ENCODE measurements at places on chromosomes 6 and 20.

DNA sequence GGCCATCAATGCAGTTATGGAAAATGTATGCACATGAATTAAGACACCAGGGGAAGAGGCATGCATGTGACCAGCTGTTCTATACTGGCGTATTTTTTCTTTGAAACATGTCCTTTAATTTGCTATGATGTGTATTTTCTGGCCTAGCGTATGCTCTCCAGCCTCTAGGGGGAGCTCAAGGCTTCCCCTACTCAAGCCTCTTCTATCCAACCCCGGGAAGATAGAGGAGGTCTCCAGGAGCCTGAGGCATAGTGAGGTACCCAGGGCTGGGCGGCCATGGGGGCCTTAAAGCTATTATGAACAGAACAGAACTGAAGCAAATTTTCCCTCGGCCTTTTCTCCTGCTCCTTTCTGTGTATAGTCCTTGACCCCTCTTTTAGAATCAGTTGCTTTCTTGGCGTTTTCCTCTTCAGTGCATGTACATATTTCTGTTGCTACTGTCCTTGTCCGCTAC lies 528.9 kb downstream of the MAFB start:
- DNase-seq = no peak

GRCh38 chr6:31574106-31575061 lies 981 bp upstream of the TNF start:
- no peak for DNase-seq

DNA sequence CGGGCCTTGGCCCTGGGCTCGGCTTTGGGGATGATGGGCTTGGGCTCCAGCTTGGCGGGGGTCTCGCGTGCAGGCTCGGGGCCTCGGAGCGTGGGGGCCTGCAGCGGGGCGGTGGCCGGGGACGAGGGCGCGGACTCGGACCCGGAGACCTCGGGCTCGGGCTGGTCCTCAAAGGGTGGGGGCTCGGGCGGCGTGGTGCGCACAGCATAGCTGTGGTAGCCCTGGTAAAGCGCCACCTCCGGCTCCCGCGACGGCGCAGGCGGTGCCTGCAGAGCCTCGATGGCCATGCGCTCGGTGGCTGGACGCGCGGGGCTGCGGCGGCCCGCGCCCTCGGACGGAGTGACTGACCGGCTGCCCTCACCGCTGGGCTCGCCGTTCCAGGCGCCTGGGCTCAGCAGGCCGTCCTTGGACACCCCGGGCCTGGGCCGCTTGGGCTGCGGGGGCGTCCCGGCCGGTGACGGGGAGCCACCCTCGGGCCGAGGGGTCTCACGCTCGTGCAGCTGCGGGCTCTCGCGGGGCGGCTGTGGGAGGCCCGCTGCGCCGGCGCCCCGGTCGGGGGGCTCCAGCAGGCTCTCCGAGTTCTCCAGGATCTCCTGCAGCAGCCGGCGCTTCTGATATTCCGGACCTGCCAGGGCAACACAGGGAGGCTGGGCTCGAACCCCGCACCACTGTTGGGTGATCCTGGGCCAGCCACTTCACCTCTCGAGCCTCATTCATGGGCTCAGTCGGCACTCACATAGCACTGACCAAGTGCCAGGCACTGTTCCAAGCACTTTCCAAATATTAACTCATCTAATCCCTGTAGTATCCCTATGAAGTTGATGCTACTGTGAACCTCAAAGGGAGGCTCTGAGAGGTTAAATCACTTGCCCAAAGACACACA lies 71.0 kb downstream of the JPH2 start:
- no peak for DNase-seq

DNA sequence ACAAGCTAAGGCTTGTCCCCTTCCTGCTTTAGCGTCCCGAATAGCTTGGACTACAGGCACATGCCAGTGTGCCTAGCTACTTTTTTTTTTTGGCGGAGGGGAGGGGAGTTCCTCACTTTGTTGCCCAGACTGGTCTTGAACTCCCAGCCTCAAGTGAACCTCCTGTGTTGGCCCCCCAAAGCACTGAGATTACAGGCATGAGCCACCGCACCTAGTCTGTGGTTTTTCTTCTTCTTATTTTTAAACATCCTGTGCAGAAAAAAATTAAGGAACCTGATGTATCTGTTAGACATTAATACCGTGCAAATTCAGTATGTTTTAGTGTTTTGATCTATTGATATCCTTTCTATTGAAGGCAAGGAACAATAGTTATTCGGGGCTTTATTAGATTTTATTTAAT lies 25.7 kb downstream of the HIVEP1 start:
- no peak for DNase-seq

DNA sequence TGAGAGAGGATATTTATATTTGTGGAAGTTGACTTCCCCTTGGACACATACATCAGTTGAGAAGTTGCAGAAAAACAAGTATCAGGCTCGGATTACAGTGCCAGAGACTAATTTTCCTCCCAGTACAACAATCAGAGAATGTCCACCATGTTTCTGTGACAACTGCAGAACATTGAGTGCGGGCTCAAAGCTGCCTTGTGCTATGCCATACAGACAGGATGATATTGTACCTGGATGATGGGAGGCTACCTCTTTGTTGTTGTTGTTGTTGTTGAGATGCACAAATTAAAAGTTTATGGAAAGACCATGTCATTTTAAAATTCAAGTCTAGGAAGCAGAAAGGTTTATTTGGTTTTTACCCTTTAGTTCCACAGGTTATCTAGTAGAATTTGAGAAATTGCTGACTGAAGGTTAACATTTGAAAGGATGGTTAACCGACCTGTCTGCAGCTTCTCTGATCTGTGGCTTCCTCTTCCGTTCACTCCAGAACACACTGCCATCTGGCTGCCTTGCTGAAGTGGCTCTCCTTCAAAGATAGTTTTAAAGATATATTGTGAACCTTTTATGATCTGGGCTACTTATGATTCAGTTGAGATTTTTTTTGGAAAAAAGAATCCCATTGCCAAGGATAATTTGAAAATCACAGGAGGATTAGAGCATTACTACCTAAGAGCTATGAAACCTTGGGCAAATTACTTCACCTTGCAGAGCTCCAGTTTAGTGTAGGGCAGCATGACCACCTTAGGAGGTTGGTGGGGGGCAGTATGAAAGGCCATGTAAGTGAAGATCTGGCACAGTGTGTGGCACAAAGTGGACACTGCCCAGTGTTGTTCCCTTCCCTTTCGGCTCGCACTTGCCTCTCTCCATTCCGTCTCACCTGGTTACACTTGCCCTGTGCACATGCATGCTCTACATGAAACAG lies 15.9 kb downstream of the TMEM200A start:
- DNase-seq = no peak

GRCh38 chr20:20664795-20665589 lies 47.5 kb downstream of the RALGAPA2 start:
- no peak for DNase-seq

Data from stimulated activated CD4-positive, alpha-beta T cell treated with anti-CD3 and anti-CD28 coated beads, Interleukin-1b, Interleukin-23, amount 100 ng/mL, for 24 hours (primary cell).